GM23338 (cell line): ENCODE measurements at places on chromosomes 11 and 22. TPM values are rescaled to one million over a fixed set of nuclear protein-coding genes. Genes with fewer than 3 reads are reported as not detected.
A peak's percentile ranks its signal among the peaks of the same experiment; 100 is the strongest.

The SLC7A4 gene
- 0.07 and 0.16 TPM in 2 replicates for total RNA-seq

The BDNF gene
- 5.1 and 6.8 TPM in 2 replicates for total RNA-seq

The C11orf65 gene
- 0.21 TPM in 1 of 2 replicates, not detected in the other for total RNA-seq

The MAPK11 gene
- 1.6 and 1.9 TPM in 2 replicates for total RNA-seq

The CCDC89 gene
- 0.31 TPM in 1 of 2 replicates, not detected in the other for total RNA-seq

The SLC25A1 gene
- total RNA-seq, result 210 and 242 TPM in 2 replicates

The AP5B1 gene
- 12.5 and 16.1 TPM in 2 replicates for total RNA-seq

The CDKN1C gene
- total RNA-seq, result 22.2 and 23.5 TPM in 2 replicates

- H3K27me3 ChIP-seq, result no peaks in the 10 kb centered on the region
- H3K4me1 ChIP-seq, result peaks cover 12% of the 10 kb centered on the region; the same call in 1 of the 2 replicates
- DNase-seq, result peak; percentile 94
- H3K4me3 ChIP-seq, result no peak overlapping the region
- H3K27ac ChIP-seq, result no peak overlapping the region
Observed at GRCh38 chr22:18075720-18076497, 1.9 kb upstream of the PEX26 start.

GRCh38 chr11:103530257-103530656 lies 421.0 kb downstream of the DYNC2H1 start:
- no peaks in the 10 kb centered on the region for H3K27me3 ChIP-seq
- no peak overlapping the region for H3K27ac ChIP-seq
- DNase-seq, result no peak
- H3K4me1 ChIP-seq, result no peaks in the 10 kb centered on the region
- H3K4me3 ChIP-seq, result no peak overlapping the region

DNA sequence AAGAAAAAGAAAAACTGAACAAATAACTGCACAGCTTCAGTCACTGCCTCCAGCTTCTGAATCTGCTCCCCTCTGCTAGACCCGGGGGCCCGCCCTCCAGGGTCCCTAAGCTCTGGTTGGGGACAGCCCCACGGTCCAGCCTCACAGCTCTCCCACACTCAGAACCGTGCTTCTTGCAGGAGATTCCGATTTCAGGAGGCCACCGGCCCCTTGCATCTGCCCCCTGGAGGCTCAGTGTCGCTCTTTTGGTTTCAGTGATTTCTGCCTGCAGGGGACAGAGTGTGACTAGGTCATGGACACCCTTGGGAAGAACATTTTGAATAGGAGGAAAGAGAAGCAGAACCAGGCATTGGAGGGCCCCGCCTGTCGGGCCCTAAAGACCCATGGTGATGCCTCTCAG lies 23.1 kb upstream of the RPS3 start:
- no peak overlapping the region for H3K27ac ChIP-seq
- DNase-seq, result peak; percentile 44
- no peaks in the 10 kb centered on the region for H3K27me3 ChIP-seq
- H3K4me1 ChIP-seq, result no peaks in the 10 kb centered on the region

DNA sequence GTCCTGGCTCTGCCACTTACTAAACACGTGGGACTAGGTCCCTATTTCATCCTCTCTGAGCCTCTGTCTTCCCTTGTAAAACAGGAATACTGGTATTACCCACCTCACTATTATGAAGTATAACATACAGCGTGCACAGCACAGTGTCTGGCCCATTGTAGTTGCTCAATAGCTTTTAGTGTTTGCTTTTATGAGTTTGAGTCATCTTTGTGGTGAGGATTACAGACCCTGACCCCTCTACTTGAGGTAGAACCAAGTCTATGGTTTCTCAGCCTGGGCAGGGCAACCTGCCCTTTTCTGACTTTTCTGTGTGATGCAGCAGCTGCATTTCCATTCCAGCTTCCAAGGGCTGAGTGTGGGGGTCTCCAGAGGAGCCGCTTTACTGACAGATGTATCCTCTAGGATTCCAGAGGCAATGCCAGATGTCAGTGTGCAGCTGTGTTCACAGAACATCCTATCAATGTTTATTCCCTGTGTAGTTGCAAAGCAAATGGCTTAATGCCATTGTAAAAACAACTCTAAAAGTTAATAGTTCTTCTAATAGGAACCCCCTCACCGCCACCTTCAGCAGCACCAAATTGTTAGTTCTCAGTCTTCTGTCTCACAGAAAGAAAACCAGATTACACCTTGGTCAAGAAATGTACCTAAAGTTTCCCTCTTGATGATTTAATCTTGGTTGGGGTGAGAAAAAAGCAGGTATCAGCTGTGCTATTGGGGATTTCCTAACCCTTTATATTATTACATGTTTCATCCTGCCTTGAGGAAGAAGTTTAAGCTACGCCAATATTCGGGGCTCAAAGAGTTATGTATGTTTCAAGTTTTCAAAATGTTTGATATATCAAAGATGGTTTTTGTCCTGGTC lies 16.8 kb downstream of the PRR5L start:
- H3K4me3 ChIP-seq, result no peak overlapping the region
- DNase-seq, result no peak
- no peak overlapping the region for H3K27ac ChIP-seq
- H3K36me3 ChIP-seq, result no peaks in the 10 kb centered on the region
- H3K4me1 ChIP-seq, result peaks cover 5% of the 10 kb centered on the region

- no peak overlapping the region for H3K4me3 ChIP-seq
- no peaks in the 10 kb centered on the region for H3K27me3 ChIP-seq
- DNase-seq, result no peak
- H3K27ac ChIP-seq, result no peak overlapping the region
- H3K36me3 ChIP-seq, result no peaks in the 10 kb centered on the region
- peaks cover 14% of the 10 kb centered on the region for H3K4me1 ChIP-seq
Observed at GRCh38 chr11:73147771-73148681, 5.9 kb upstream of the FCHSD2 start.

DNA sequence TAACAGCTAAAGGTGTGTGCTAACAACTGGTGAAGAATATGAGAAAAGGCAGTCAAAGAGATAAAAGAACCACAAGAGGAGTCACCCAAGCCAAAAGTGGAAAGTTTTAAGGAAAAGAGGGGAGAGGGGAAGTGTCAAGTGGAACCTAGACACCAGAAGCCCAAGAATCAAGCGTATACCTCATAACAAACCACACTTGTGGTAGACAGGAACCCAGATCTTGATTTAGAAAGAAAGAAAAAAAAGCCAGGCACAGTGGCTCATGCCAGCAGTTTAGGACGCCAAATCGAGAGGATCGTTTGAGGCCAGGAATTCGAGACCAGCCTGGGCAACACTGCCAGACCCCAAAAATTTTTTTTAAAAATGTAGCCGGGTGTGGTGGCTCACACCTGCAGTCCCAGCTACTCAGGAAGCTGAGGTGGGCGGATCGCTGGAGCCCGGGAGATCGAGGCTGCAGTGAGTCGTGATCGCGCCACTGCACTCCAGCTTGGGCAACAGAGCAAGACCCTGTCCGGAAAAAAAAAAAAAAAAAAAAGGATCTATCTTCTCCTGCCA lies 877 bp downstream of the SLC25A17 start:
- H3K27ac ChIP-seq, result peak overlapping the region; percentile 99
- no peaks in the 10 kb centered on the region for H3K27me3 ChIP-seq
- DNase-seq, result no peak
- H3K4me3 ChIP-seq, result peak overlapping the region; percentile 100
- H3K36me3 ChIP-seq, result no peaks in the 10 kb centered on the region; the same call in 1 of the 2 replicates
- H3K4me1 ChIP-seq, result peaks cover 24% of the 10 kb centered on the region

DNA sequence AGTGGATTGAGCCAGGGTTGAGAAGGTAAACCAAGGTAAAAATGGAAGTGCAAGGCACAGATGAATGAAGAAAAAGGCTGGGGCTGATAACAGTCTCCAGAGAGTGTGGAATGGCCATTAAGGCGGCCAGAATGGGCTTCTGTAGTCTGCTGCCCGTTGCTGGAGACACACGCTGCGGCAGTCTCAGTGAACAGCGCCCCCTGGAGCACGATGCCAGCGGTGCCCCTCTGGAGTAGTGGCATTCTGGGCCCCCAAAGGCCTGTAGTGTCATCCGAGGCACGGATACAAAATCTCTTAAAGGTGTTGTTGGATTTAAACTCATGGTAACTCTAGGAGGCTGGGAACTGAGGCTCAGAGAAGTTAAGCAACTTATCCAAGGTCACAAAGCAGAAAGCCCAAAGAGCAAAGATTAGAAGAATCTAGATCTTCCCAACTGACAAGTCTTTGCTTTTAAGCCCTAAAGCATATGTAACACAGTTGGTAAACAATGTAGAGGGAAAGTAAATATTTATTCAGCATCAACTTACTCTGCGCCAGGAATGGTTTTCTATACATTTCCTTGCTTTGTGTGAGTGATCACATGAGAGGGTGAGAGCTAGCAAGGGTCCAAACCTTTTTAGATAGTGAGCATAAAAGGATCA lies 18.2 kb downstream of the KCNJ1 start:
- no peaks in the 10 kb centered on the region for H3K4me1 ChIP-seq
- H3K4me3 ChIP-seq, result no peak overlapping the region
- no peaks in the 10 kb centered on the region for H3K27me3 ChIP-seq
- peak; percentile 91 for DNase-seq

GRCh38 chr11:10041748-10042446 lies 252.1 kb downstream of the SBF2 start:
- peaks cover 16% of the 10 kb centered on the region; the same call in 1 of the 2 replicates for H3K36me3 ChIP-seq
- no peak for DNase-seq

GRCh38 chr22:48829908-48830307 lies 997.8 kb downstream of the BRD1 start:
- H3K36me3 ChIP-seq, result peaks cover 4% of the 10 kb centered on the region; the same call in 1 of the 2 replicates
- H3K27ac ChIP-seq, result no peak overlapping the region
- no peaks in the 10 kb centered on the region for H3K4me1 ChIP-seq
- H3K27me3 ChIP-seq, result no peaks in the 10 kb centered on the region
- no peak for DNase-seq

GRCh38 chr11:42502151-42502550 lies 809.6 kb upstream of the API5 start:
- no peak for DNase-seq
- no peaks in the 10 kb centered on the region for H3K4me1 ChIP-seq
- no peak overlapping the region for H3K27ac ChIP-seq
- H3K4me3 ChIP-seq, result no peak overlapping the region
- no peaks in the 10 kb centered on the region for H3K36me3 ChIP-seq

- H3K4me3 ChIP-seq, result no peak overlapping the region
- DNase-seq, result no peak
- peaks cover 99% of the 10 kb centered on the region for H3K36me3 ChIP-seq
- no peaks in the 10 kb centered on the region for H3K4me1 ChIP-seq
- no peak overlapping the region for H3K27ac ChIP-seq
Observed at GRCh38 chr22:40363059-40363458, 7.3 kb upstream of the SGSM3 start.

DNA sequence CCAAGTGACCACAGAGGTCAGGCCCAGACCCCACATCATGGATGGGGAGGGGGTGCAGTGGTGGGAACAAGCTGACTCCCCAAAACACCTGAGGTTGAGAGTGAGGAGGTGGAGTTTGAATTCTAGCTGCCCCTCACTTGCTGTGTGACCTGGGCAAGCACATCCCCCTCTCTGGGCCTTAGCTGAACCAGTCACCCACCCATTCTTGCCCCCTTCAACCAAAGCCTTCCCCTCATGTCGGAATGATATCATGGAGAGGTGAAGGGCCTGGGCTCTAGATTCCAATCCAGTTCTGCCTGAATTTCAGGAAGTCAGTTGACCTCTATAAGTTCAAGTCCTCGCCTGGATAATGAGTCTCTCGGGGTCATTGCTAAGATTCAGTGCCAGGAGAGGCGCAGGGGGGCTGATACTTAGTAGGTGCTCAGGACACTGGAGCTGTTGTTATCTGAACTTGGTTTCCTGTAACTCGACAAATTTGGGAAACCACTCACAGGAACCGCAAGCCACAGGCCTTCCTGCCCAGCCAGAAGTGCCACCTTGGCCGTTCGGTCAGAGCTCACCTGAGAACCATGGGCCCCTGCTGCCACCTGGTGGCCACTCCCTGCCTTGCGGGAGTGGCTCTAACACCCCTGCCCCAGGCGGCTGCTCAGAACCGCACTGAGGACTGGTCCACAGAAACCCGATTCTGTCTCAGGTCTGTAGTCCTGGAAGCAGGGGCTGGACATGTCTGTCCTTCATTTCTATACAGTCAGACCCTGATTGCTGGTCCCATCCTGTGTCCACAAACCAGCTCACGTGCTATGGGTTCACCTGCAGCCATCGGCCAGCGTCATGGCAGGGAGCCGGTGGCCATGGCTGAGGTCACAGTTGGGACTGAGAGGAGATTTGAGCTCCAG lies 6.9 kb downstream of the CDC42EP1 start:
- peaks cover 32% of the 10 kb centered on the region for H3K4me1 ChIP-seq
- H3K36me3 ChIP-seq, result no peaks in the 10 kb centered on the region
- no peak overlapping the region for H3K4me3 ChIP-seq
- DNase-seq, result peak; percentile 93
- 0 out of 2 replicates have a peak overlapping the region, but pooled peaks have one; percentile 79 for H3K27ac ChIP-seq

GRCh38 chr22:40638261-40638660 lies 1.7 kb upstream of the MRTFA start:
- no peak overlapping the region for H3K27ac ChIP-seq
- no peak for DNase-seq
- peaks cover 8% of the 10 kb centered on the region; the same call in 1 of the 2 replicates for H3K4me1 ChIP-seq
- H3K36me3 ChIP-seq, result no peaks in the 10 kb centered on the region
- peaks cover 3% of the 10 kb centered on the region; the same call in 1 of the 2 replicates for H3K27me3 ChIP-seq

- H3K27ac ChIP-seq, result no peak overlapping the region
- H3K36me3 ChIP-seq, result no peaks in the 10 kb centered on the region
- DNase-seq, result no peak
- H3K27me3 ChIP-seq, result no peaks in the 10 kb centered on the region
Observed at GRCh38 chr11:8656291-8656690, 26.2 kb downstream of the TRIM66 start.

DNA sequence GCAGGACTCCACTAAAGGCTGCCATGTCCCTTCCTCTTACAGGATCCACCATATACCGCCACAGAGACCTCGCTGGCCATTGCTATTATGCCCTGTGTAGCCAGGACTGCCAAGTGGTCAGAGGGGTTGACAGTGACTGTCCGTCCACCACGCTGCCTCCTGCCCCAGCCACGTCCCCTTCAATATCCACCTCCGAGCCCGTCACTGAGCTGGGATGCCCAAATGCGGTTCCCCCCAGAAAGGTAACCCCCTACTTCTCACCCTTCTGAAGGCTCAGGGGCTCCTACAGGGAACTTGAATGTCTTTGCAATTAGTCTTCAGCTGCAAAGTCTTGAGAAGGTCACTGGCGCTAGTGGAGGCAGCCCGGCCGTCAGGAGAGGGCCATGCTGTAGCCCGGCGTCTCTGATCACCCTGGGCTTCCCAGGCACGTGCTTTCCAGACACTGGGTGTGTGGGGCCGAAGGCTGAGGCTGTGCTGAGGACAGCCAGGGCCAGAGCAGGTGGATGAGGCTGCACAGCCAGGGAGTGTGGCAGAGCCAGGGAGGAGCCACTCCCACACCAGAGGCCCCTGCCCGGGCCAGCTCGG lies 30.0 kb upstream of the MUC5B start:
- H3K27me3 ChIP-seq, result no peaks in the 10 kb centered on the region
- H3K4me3 ChIP-seq, result no peak overlapping the region
- H3K4me1 ChIP-seq, result no peaks in the 10 kb centered on the region
- no peak for DNase-seq

- DNase-seq, result no peak
- H3K27ac ChIP-seq, result no peak overlapping the region
- H3K4me1 ChIP-seq, result no peaks in the 10 kb centered on the region
- no peaks in the 10 kb centered on the region for H3K36me3 ChIP-seq
- no peak overlapping the region for H3K4me3 ChIP-seq
Observed at GRCh38 chr11:41246399-41246745, 213.1 kb downstream of the LRRC4C start.

- peaks cover 6% of the 10 kb centered on the region; the same call in 1 of the 2 replicates for H3K27me3 ChIP-seq
- no peak for DNase-seq
- H3K27ac ChIP-seq, result no peak overlapping the region
- peaks cover 34% of the 10 kb centered on the region for H3K4me1 ChIP-seq
- H3K36me3 ChIP-seq, result no peaks in the 10 kb centered on the region
- no peak overlapping the region; the same call in 1 of the 2 replicates for H3K4me3 ChIP-seq
Observed at GRCh38 chr11:86249307-86250098, 5.0 kb downstream of the EED start.

- no peaks in the 10 kb centered on the region for H3K27me3 ChIP-seq
- H3K27ac ChIP-seq, result no peak overlapping the region
- no peak overlapping the region for H3K4me3 ChIP-seq
- no peaks in the 10 kb centered on the region for H3K36me3 ChIP-seq
Observed at GRCh38 chr11:43925932-43926505, 16.4 kb upstream of the C11orf96 start.
